ENCODE measurements at places on chromosomes 6 and 20. TPM values are rescaled to one million over a fixed set of nuclear protein-coding genes. Genes with fewer than 3 reads are reported as not detected.
A peak's percentile ranks its signal among the peaks of the same experiment; 100 is the strongest.

DNA sequence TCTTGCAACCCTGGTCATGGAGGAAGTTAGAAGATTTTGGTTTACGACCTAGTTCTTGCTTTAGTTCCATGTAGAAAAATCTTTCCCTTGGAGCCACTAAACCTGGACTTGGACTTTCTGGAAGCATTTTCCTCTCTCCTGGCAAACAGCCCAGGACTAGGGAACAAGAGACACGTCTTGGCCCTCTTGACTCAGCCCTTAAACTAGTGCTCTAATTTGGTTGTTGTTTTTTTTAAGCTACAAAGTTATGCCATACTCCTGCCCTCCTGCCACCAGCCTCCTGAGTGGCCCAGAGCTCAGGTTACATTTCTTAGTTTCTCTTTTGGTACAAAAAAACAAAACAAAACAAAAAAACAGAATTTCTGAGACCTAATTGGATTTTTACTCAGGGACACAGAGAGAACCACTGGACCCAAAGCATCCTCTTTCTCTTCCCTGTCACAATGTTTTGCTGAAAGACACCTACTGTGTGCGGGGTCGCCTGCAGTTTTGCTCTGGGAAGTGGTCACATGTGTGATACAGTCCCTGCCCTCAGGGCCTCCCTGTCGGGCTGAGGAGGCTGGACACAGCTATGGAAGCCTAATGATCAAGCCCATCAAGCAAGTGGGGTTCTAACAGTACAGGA, 32.3 kb upstream of the SCUBE3 start:
- no peaks in the 10 kb centered on the region for H3K27me3 ChIP-seq
- H3K36me3 ChIP-seq: no peaks in the 10 kb centered on the region
- H3K4me1 ChIP-seq: peaks cover 2% of the 10 kb centered on the region
- no peak overlapping the region for H3K27ac ChIP-seq

GRCh38 chr6:5191222-5191621, 69.5 kb downstream of the LYRM4 start:
- no peak for DNase-seq
- no peaks in the 10 kb centered on the region for H3K27me3 ChIP-seq
- H3K4me3 ChIP-seq: no peak overlapping the region
- H3K36me3 ChIP-seq: no peaks in the 10 kb centered on the region
- no peak overlapping the region for H3K27ac ChIP-seq

DNA sequence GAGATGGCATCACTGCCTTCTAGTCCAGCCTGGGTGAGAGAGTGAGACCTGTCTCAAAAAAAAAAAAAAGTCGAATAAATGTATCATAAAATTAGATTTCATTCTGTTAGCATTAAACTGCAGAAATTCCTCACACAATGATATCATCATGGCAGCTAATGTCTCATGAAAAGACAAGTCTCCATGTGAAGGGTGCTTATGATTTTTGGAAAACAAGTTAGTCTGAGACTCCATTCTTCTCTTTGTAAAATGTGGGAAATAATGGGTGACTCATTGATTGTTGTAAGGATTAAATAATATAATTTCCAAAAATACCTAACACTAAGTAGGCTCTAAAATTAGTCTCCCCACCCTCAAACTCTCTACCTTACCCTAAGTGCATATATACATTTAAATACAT, 49.6 kb upstream of the CDYL start:
- no peaks in the 10 kb centered on the region for H3K4me1 ChIP-seq
- H3K36me3 ChIP-seq: no peaks in the 10 kb centered on the region
- no peak overlapping the region for H3K27ac ChIP-seq
- H3K27me3 ChIP-seq: no peaks in the 10 kb centered on the region
- no peak for DNase-seq

Gene HRH3
- not detected for total RNA-seq

Gene OR10C1
- not detected for total RNA-seq

DNA sequence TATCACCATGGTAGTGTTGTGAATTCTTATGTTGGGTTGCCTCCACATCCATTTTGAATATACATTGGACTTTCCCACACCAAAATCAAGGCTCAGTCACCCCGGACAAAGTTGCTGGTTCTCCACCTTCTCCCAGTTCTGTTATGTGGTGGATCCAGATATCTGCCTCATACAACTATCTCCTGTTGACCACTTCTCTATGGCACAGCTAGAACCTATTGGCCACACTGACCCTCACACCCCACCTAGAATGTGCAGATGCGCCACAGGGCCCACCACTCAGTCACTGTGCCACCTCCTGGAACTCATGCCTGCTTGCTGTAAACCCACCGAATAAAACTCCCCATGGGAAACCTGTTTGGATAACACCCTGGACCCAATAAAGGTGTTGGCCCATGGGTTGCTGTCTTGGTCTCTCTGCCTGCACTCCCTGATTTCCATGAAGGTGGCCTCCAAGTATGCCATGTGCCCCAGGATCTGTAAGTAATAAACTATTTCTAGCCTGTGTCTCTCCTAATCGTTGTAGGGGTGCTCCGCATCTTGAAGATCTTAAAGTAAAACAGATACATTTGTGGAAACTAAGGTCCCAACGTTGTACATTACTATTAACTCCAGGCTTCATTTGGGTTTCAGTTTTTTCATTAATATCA, 7.2 kb upstream of the NQO2 start:
- no peak overlapping the region for H3K27ac ChIP-seq
- DNase-seq: no peak
- no peaks in the 10 kb centered on the region for H3K27me3 ChIP-seq
- no peaks in the 10 kb centered on the region for H3K36me3 ChIP-seq
- H3K4me3 ChIP-seq: no peak overlapping the region

GRCh38 chr6:11918739-11919605, 93.1 kb upstream of the HIVEP1 start:
- H3K4me1 ChIP-seq: no peaks in the 10 kb centered on the region
- no peaks in the 10 kb centered on the region for H3K36me3 ChIP-seq
- no peaks in the 10 kb centered on the region for H3K27me3 ChIP-seq
- H3K27ac ChIP-seq: no peak overlapping the region
- no peak overlapping the region for H3K4me3 ChIP-seq

DNA sequence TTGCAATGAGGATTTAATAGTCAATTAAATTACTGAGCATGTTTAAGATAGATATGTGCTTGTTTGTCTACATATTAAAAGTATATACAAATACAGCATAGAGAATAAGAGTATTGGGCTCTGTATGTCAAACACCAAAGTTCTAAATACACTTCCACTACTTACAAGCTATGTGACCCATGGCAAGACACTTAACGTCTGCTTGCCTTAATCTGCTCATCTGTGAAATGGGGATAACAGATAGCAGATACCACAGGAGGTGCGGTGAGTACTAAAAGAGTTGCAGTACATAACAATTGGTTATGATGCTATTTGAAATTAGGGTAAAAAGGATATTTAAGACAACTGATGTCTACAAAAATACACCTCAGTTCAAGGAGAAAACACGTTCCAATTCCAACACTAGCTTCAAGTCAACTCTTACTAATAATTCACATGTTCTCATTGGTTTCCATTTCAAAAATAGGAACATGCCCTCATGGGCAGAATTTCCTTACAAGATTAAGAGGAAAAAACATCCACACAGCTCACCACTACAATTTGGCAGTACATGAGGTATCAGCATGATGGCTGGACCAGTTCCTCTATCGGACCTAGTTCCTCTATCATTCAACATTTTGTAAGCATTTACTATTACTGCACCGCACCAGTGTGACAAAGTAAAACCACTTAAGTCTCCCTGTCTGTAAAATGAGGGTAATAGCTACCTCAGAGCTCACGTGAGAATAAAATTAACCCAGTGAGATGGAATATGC, 101.1 kb downstream of the SMLR1 start:
- H3K36me3 ChIP-seq: no peaks in the 10 kb centered on the region
- H3K4me3 ChIP-seq: no peak overlapping the region
- H3K27ac ChIP-seq: no peak overlapping the region
- no peak for DNase-seq

- DNase-seq: no peak
- no peaks in the 10 kb centered on the region for H3K4me1 ChIP-seq
- no peaks in the 10 kb centered on the region for H3K36me3 ChIP-seq
- H3K27me3 ChIP-seq: no peaks in the 10 kb centered on the region
- no peak within 1 kb of the TSS for H3K4me3 ChIP-seq
Measured at GRCh38 chr6:11110921-11111768, at the start of gene ERVFRD-1. TSS of gene ERVFRD-1 (minus strand) at chr6:11111725. CDS start at chr6:11105310, 6,415 bp downstream.

- no peak overlapping the region for H3K4me3 ChIP-seq
- no peak overlapping the region for H3K27ac ChIP-seq
- H3K36me3 ChIP-seq: no peaks in the 10 kb centered on the region
- H3K27me3 ChIP-seq: no peaks in the 10 kb centered on the region
- DNase-seq: no peak
- H3K4me1 ChIP-seq: no peaks in the 10 kb centered on the region
Measured at GRCh38 chr20:48690888-48691287, 136.9 kb downstream of the PREX1 start.

- H3K36me3 ChIP-seq: no peaks in the 10 kb centered on the region
- no peak for DNase-seq
- peak overlapping the region; percentile 18 for H3K27ac ChIP-seq
- H3K4me3 ChIP-seq: no peak overlapping the region
- no peaks in the 10 kb centered on the region for H3K27me3 ChIP-seq
Measured at GRCh38 chr6:150924808-150925589, 59.5 kb downstream of the MTHFD1L start.

- no peaks in the 10 kb centered on the region for H3K27me3 ChIP-seq
- no peak overlapping the region for H3K4me3 ChIP-seq
- no peak for DNase-seq
Measured at GRCh38 chr6:14933183-14933544, 312.7 kb upstream of the JARID2 start.

DNA sequence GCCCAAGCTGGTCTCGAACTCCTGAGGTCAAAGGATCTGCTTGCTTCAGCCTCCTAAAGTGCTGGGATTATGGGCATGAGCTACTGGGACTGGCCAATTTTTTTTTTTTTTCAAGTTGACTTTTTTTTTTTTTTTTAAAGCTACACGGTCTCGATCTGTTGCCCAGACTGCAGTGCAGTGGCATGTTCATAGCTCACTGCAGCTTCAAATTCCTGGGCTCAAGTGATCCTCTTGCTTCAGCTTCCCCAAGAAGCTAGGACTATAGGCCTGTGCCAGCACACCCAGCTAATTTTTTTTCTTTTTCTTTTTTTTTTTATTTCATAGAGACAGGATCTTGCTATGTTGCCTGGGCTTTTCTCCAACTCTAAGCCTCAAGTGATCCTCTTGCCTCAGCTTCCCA, 59.5 kb downstream of the NCOA3 start:
- H3K4me3 ChIP-seq: no peak overlapping the region
- no peaks in the 10 kb centered on the region for H3K36me3 ChIP-seq
- H3K27me3 ChIP-seq: no peaks in the 10 kb centered on the region
- no peak overlapping the region for H3K27ac ChIP-seq
- no peaks in the 10 kb centered on the region for H3K4me1 ChIP-seq

DNA sequence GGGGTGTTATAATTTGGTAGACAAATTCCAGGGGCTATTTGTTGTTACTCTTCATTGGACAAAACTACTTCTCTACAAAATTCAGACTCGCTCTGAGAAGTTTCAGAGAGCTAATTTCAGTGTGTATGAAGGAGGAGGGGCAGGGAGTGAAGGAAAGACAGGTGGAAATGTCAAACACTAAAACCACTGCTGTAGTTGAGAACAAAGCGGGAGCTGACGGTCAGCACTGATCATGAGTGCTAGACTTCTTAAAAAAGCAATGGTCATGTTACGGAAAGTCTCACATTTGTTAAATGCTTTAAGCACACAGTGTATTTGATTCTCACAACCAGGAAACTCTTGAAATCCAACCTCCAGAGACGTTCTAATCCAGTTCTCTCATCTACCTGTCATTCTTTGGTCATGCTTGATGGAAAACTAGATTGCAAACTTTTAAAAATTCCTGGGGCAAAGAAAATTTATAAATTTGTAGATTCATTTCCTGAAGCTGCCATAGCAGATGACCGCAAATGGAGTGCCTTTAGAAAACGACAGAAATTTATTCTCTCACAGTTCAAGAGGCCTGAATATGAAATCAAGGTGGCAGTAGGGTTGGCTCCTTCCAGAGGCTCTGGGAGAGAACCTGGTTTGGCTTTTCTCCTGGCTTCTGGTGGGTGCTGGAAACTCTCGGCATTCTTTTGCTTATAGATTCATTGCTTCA, 100.7 kb upstream of the CARMIL1 start:
- no peak for DNase-seq
- H3K27me3 ChIP-seq: no peaks in the 10 kb centered on the region
- H3K36me3 ChIP-seq: no peaks in the 10 kb centered on the region

DNA sequence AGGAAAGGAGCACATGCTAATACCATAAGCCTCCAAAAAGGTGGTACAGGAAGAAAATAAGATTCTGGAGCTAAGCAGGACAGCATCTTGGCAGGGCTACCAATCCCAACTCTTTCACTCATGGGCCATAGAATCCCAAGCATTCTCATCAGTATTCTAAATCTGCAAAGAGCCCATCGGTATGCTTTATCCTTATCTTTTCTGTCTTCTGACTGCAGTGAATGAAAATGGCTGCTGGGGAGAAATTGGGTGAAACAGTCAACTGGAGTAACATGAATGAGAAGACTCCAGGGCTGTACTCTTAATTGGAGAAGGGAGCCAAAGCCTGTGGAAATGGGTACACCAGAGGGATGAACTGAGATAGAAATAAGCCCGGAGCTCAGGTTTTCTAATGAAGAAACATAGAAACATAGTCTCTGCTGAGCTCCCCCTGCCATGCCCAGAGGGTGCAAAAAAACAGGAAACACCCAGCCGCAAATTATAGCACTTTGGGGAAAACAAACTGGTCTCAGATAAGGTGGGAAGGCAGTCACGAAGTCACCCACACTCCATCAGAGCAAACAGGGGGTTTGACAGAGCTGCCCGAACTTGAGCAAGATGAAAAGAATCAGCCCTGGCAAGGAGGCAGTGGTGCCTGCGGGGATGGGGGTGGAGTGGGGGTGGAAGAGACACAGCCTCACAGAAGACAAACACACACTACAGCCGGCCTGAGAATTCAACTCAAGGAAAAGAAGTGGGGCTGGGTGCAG, 35.4 kb upstream of the E2F3 start:
- no peak overlapping the region for H3K4me3 ChIP-seq
- no peak overlapping the region for H3K27ac ChIP-seq
- H3K4me1 ChIP-seq: no peaks in the 10 kb centered on the region
- no peaks in the 10 kb centered on the region for H3K27me3 ChIP-seq
- DNase-seq: peak; percentile 59

DNA sequence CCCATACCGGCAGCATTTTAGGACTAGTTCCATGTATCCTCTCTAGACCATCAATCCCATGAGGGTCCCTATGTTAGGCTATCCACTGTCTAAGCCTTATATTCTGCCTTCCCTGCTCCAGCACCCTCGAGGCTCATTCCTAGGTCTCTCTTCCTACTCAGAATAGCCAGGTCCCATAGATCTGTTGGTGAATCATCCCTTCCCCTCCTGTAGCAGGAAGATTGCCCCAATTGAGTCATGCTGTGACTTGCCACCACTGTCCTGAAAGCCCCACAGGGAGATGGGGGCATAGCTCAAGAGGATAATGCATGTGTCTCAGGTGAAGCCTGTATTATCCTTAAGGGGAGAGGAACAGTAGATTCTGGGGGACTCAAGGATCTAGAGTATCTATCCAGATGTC, 143.1 kb upstream of the MOCS1 start:
- H3K4me3 ChIP-seq: no peak overlapping the region
- H3K4me1 ChIP-seq: no peaks in the 10 kb centered on the region
- no peak overlapping the region for H3K27ac ChIP-seq
- no peak for DNase-seq

Measured in breast epithelium (tissue), 4 donors.